ENCODE measurements at places on chromosomes 1 and 21. TPM values are rescaled to one million over a fixed set of nuclear protein-coding genes. Genes with fewer than 3 reads are reported as not detected.

- DNase-seq = no peak
These were observed 20.1 kb upstream of the ADAR start for GRCh38 chr1:154628121-154628405.

GRCh38 chr1:203316626-203317093 lies 11.3 kb downstream of the BTG2 start:
- no peak for DNase-seq

- DNase-seq = no peak
These were observed 56.4 kb downstream of the IVNS1ABP start for GRCh38 chr1:185260611-185261010.

DNA sequence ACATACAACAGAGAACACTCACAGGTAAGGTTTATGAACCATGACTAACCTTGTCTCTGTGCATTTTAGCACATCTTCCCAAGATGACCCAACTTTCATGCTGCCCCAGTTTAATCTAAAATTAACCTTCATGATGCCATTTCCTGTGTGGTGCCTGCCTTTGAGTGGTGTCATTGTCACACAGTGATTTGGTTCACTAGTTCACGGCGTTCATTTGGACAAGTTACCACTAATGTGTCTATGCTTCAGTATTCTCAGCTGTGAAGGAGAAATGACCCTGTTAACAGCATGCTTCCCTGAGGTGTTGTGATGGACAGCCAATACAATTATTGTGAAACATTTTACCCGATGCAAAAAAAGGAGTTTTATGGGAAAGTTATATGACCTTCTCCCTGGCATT lies 693.1 kb downstream of the RWDD3 start:
- DNase-seq = no peak

DNA sequence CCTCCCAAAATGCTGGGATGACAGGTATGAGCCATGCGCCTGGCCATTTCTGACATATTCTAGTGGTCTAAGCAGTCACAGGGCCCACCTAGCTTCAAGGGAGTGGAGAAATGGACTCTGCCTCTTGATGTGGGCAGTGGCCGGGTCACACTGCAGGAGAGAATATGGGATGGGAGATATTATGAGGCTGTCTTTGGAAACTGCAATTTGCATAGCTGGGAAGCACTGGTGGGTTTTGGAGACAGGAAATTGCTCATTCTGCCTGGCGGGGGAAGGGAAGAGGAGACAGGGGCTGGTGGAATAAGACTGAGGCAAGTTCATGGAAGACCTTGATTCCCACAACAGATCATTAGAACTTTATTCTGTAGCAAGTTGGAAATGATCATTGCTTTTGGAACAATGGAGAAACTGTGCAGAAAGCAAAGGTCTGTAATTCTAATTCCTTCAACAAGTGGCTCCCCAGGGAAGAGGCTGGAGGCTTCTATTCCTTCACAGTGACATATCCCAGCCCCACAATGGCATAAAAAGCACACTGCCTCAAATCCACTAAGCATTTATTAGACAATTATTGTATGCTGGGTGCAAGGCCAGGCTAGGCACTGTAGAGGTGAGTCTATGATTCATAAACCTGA lies 10.5 kb downstream of the NCMAP start:
- no peak for DNase-seq

DNA sequence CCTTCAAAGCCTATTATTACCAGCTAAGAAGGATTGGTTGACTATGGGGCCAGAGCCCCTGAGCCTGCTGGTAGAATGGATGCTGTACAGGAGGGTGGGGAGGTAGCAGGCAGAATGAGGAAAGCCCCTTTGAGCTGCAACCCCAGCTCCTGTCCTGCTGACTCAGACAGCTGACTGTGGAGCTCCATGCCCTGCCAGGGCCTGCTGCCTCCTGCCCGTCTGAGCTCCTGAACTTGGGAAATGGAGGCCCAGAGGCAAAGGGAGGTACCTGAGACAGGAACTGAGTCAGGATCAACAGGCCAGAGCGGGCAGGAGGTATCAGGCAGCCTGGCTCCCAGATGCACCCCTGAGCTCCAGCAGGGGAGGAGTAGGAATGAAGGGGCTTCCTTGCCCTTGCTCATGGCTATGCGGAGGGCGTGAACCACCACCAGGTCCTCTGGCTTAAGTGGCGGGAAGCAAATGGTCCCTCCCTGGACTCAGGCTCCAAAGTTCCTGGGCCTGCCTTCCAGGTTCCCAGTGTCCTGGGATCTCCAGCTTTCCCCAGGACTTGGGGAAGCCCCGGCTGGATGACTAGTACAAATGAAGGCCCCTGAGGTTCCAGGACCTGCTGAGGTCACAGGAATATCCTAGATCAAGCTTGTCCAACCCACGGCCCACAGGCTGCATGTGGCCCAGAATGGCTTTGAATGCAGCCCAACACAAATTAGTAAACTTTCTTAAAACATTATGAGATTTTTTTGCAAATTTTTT lies 3.9 kb upstream of the SFN start:
- DNase-seq = no peak

DNA sequence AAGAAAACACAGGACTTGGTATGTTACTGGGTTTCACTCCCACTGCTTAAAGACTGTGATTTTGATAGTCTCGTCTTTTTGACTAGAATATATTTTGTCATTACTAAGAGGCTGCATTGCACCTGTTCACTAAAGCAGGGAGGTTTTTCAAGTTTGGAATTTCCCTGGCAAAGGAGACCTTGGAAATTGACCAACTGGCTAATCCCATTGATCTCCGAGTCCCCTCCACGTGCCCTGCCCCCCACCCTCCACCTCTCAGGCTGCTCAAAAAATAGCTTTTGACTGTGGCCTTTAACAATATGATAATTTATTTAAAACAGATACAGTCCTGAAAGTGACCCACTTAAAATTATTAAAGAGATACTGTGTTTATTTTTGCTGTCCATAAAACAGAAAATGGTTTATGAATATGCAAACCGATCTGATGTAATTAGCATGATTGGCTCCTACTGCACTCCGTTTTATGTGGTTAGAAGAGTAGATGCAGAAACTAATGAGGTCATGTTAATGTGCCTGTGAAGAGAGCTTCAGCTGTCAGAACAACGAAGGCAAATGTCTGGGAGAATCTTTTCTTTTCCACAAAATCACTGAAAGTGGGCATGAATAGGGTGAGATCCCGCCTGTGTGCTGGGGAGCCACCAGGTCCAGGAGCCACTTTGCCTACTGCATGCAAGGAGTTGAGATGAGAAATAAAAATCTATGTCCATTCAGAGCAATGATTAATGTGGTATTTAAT lies 361.5 kb downstream of the RRAGC start:
- DNase-seq = no peak

DNA sequence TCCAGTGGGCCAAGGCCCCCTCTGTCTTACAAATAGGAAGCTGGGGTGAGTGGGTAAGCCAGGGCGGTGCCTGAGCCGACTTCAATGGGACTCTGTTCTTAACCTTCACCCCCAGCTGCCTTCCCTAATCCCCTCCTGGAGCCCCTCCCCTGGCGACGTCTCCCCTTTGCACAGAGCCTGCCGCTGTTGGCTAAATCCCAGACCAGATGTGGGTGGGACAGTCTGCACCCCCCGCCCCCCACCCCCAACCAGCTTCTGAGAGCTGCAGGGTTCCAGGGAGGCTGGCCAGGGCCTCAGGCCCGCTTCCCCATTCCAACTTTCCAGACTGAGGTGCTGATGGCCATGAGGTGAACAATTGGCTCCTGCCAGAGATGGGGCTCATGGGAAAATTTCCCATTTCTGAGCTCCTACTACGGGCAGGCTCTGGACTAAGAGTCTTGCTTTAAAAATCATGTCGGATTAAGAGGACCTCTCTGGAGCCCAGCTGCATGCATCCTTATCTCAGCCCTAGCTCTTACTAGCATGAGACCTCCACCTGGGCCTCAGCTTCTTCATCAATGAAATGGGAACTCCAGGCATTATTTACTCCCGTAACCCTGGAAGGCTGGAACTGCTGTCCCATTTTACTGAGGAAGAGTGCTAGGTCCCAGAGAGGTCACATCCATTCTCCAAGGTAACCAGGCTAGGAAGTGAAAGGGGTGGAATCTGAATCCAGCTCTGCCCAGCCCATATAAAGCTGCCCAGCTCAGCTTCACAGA lies 6.4 kb downstream of the COL8A2 start:
- DNase-seq = no peak

DNA sequence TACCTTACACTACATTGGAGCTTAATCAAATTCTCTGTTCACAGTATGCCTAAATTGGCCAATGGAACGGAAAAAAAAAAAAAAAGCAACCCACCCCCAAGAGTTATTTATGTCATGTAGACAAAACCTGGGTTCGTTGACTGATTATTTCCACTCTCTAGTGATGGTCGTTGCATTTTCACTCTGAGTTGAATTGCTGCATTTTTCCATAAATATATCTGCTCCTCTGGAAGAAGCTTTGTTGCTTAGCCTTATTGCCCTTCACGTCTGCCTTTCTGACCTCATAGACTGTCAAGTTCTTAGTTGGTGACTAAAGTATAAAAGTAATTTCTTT lies 90.2 kb upstream of the RUNX1 start:
- no peak for DNase-seq

DNA sequence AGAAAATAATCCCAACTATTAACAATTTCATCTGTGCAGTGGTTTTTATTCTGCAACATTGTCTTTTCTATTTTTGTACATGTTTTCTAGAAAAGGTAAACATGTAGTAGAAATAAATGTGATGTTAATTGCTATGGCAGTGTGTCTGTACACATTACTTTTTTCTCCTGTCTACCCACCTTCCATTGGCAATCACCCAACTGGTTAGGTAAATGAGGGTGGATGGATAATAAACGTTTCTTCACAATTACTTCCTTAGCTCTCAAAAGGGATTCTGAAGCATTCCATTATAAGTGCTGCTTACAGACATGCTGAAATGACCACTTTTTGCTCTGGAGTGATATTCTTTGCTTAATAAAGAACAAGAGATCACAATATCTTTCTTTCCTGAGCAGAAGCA lies 61.4 kb downstream of the MAGI3 start:
- DNase-seq = no peak

GRCh38 chr1:176752505-176752904 lies 289.5 kb downstream of the PAPPA2 start:
- no peak for DNase-seq

- DNase-seq = no peak
These were observed 24.4 kb downstream of the RC3H1 start for GRCh38 chr1:173997791-173998190.

OR6N1 gene
- not detected for polyA plus RNA-seq

SAMD13 gene
- 6.6 TPM for polyA plus RNA-seq

BSND gene
- polyA plus RNA-seq = 4.1 TPM

IL20 gene
- polyA plus RNA-seq = not detected

RHBDL2 gene
- 1.4 TPM for polyA plus RNA-seq

PPIAL4G gene
- polyA plus RNA-seq = 0.13 TPM

Data from left kidney (tissue), 8 donors.